Activated CD4-positive, alpha-beta T cell treated with anti-CD3 and anti-CD28 coated beads for 48 hours (primary cell): ENCODE measurements at places on chromosomes 7 and 10.
A peak's percentile ranks its signal among the peaks of the same experiment; 100 is the strongest.

DNA sequence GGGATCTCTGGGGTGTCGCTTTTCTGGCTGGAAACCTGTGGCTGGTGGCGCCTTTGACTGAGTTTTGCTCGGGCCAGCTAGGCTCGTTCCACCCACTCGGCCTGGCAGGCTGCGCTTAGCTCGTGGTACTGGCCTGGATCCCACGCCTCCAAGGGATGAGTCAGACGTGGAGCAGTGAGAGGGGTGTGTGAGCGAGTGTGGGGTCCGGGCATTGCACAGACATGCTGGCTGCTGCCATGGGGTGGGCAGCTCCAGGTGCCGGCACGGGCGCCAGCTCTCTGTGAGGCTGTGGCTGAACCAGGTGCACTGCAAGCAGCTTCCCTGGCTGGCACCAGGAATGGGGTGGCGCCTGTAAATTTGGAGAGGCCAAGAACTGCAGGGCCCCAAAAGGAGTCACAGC is 63.1 kb upstream of the CACNA2D1 start:
- DNase-seq: no peak

GRCh38 chr10:43983856-43984271 is 335.2 kb upstream of the ZNF32 start:
- no peak for DNase-seq

GRCh38 chr7:69682518-69682917 is 84.2 kb downstream of the AUTS2 start:
- no peak for DNase-seq

GRCh38 chr10:93152136-93152535 is 78.4 kb downstream of the CYP26A1 start:
- DNase-seq: no peak

DNA sequence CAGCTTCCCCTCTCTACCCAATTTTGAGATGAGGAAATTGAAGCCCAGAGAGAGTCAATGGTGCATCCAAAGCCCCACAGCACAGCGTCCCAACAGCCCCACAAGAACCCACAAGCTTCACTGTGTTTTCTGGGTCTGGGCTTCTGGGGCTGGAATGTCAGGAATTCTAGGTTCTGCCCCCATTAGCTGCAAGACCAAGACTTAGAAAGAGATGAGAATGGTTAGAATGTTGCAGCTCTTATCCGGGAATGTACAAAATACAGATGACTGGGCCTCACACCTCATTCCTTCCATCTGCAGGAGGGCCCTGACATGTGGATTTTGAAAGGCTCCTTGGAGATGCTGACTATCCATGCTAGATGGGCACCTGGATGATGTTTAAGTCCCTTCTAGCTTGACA is 6.0 kb upstream of the SGPL1 start:
- DNase-seq: no peak

DNA sequence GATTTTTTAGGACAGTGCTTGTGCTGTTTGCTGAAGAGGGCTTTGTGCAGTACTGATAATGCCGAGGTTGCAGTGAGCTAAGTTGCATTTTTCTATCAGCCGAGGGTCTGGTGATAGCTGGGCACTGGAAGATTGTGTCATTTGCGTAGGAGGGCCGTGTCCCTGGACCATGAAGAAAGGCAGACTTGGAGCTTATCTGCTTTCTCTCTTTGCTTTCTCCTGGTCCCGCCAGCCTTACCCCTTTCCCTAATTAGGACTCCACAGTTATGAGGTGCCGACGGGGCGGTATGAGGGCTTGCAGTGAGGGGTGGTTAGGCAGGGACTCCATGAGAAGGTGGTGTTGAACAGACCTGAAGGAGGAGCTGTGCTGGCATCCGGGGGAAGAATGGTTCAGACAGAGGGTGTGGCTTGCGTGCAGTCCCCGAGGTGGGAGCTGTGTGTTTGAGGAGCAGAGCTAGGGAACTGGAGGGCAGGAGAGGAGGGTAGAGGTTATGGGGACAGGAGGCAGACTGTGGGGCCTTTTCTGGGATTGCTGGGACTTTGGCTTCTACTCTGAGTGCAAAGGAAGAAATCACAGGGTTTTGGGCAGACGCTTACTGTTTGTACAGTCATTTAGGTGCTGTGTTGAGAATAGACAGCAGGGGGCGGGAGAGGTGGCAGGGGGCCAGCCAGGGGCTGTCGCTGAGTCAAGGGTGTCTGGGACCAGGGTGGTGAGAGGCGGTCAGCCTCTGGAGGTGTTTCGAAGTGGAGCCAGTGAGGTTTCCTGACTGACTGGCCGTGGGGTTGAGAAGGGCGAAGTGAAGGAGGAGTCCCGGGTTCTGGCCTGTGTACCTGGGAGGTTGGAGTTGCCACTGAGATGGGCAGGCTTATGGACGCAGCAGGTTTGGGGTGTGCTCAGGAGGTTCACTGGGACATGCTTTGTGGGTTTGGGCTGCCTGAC is 43.4 kb downstream of the PRF1 start:
- DNase-seq: peak; percentile 88

DNA sequence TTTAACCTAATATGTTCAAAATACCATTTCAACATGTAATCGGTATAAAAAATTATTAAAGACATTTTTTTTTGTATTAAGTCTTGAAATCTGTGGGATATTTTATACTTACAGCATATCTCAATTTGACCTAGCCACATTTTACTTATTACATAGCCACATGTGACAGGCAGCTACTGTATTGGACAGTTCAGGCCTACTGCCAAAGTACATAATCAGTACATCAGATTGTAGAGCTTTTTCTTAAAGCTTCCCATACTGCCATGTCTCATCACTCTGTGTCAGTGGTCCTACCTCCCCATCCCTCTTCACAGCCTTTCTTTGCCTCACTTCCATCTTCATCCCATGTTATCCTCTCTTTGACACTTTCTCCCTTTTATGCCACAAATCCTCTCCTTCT is 43.0 kb downstream of the LOXL4 start:
- no peak for DNase-seq

DNA sequence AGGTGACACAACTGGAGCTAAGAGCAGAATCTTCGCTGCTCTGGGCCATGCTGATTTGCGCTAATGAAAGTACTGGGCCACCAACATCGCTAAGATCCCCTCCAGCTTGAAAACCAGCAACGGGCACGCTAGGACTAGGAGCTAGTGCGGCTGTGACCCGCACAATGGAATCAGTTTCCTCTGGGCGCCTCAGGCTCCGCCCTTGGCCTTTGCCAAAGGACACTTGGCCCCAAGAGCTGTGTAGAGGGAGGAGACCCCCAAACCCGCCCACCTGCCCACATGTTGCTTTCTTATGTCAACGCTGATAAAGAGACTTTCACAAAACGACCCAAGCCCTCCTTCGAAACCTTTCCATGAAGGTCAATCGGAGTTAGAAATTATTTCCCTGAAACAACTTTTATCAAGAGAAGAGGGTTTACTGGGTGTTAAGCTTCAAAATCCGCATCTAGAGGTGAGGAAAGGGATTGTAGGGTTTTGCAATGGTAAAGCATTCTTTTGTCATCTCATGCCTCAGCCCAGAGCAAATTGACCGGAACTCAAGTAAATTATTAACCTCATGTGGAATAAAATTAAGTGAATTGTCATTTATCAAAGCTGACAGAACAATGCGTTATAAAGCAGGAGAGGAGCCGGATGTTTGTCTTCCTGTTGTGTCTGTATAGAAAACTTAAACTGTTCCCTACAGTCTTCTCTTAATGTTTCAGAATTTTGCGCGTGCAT is 9.4 kb downstream of the ABCB5 start:
- DNase-seq: no peak

- no peak for DNase-seq
Observed at GRCh38 chr10:133242611-133243356, 5.1 kb downstream of the VENTX start.

GRCh38 chr10:97905276-97905675 is 55.6 kb downstream of the GOLGA7B start:
- DNase-seq: no peak

DNA sequence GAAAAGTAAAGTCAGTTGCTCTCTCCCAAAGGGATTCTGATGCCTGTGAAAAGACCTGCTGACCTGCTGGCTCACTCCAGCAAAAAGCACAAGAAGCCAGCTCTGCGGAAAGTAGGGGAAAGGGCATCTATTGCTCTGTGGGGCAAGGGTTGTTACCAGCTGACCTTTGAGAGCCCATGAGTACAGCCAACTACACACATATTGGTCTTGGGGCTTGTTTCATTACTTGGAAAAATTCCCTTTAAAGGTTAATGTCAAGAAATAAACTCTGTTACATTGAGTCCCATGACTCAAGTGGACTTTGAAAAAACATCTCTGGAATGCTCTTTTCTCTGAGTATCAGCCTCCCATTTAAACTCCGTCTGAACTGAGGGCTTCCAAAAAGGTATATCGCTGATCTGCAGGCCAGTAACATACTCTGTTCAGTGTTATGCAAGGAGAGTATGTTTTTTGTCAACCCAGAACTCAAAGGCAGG is 53.2 kb downstream of the PANK1 start:
- DNase-seq: no peak

DNA sequence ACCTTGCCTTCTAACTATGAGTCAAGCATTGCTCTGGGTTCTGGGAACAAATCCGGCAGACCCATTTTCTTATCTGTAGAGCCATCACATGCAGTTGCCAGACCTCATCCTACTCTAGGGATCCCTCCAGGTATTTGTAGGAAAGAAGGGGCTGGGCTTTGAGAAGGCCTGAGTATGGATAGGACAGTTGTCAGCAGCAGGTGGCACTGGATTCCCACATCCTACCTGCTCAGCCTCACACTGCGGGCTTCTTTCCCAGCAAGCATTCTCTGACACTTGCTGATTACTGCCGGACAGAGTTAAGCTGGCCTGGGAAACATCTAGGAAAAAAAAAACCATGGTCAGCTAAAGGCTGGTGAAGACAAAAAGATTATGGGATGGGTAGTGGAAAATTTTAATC is 224.1 kb downstream of the CCSER2 start:
- no peak for DNase-seq

GRCh38 chr10:119737039-119737663 is 11.3 kb downstream of the INPP5F start:
- no peak for DNase-seq

DNA sequence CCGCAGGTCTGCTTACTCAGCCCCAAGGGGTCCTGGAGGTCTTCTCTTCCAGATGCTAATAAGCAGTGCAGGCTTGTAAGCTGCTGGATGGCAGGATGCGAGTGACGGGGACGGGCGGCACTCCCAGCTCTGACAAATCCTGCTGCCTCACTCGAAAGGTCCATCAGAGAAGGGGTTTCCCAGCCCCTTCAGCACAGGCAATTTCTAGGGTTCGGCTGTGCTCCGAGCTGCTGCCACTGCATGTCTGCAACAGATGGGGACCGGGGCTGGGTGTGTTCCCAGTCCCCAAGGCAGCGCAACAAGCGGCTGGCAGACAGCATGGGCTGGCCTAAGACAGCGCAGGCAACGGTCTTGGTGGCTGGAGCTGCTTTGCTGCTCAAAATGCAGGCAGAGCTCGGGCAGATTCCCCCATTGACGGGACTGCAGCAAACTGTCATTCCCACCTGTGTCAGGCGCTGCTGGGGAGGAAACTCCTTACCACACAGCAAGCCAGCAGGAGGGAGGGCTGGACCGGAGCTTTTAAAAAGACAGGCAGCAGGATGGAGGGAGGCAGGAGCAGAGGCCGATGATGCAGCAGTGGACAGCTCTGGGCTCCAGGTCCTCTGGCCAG is 62.4 kb downstream of the PRKAG2 start:
- no peak for DNase-seq

DNA sequence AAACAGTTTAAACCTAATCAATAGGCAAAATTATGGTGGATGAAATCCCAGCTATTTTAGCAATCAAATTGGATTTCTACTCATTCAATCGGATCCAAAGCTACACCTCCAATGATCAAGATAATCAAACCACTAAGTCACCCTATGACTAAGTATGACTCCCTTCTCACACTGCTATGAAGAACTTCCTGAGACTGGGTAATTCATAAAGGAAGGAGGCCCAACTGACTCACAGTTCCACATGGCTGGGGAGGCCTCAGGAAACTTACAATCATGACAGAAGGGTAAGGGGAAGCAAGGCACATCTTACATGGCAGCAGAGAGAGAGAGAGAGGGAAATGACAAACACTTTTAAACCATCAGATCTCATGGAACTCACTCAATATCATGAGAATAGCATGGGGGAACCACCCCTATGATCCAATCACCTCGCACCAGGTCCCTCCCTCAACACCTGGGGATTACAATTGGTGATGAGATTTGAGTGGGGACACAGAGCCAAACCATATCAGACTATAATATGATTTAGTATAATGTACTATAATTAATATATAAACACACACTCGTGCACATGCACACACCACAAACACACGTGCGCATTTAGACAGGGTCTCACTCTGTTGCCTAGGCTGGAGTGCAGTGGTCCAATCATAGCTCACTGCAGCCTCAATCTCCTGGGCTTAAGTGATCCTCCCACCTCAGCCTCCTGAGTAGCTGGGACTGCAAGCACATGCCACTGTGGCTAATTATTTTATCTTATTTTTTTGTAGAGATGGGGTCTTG is 213.6 kb upstream of the FOXK1 start:
- no peak for DNase-seq

- DNase-seq: no peak
Observed at GRCh38 chr7:138228119-138228518, 151.9 kb downstream of the AKR1D1 start.

GRCh38 chr7:93060025-93060424 is 57.8 kb downstream of the SAMD9 start:
- no peak for DNase-seq

GRCh38 chr10:71581376-71581775 is 138.2 kb downstream of the C10orf105 start:
- DNase-seq: no peak

- no peak for DNase-seq
Observed at GRCh38 chr7:133502498-133502897, 249.6 kb downstream of the EXOC4 start.
